B cell (primary cell): ENCODE measurements at places on chromosomes 1 and 21. TPM values are rescaled to one million over a fixed set of nuclear protein-coding genes. Genes with fewer than 3 reads are reported as not detected.

Gene CRTC2
- 153 and 157 TPM in 2 replicates for total RNA-seq

Gene DYRK3
- 0.30 and 0.80 TPM in 2 replicates for total RNA-seq

Gene HSPB7
- not detected in 2 replicates for total RNA-seq

Gene DIRAS3
- not detected in 2 replicates for total RNA-seq

Gene MYCL
- 0.49 and 0.62 TPM in 2 replicates for total RNA-seq

Gene ELF3
- 1.5 and 1.6 TPM in 2 replicates for total RNA-seq

Gene CELF3
- total RNA-seq = not detected in 2 replicates

Gene BRDT
- not detected in 2 replicates for total RNA-seq

Gene NT5C1A
- not detected in 2 replicates for total RNA-seq

Gene OR2T29
- total RNA-seq = 1.9 and 3.1 TPM in 2 replicates

Gene FCAMR
- total RNA-seq = not detected in 2 replicates

Gene RIMKLA
- total RNA-seq = not detected in 2 replicates

Gene RAB3GAP2
- 70.5 and 72.0 TPM in 2 replicates for total RNA-seq

Gene ANKRD65
- not detected in 2 replicates for total RNA-seq

Gene MYBPH
- not detected in 2 replicates for total RNA-seq

Gene INSRR
- not detected in 2 replicates for total RNA-seq

Gene FALEC
- 2.0 and 2.6 TPM in 2 replicates for total RNA-seq

Gene KRTAP19-1
- total RNA-seq = not detected in 2 replicates

Gene CLCNKB
- total RNA-seq = not detected in 2 replicates

Gene CHIA
- total RNA-seq = not detected in 2 replicates

Gene TSACC
- total RNA-seq = 0.69 TPM in 1 of 2 replicates, not detected in the other

Gene KRTAP19-2
- not detected in 2 replicates for total RNA-seq

Gene ATP1A4
- total RNA-seq = not detected in 2 replicates

Gene ZZZ3
- 65.7 and 68.3 TPM in 2 replicates for total RNA-seq

Gene IL10
- total RNA-seq = 0.63 and 0.69 TPM in 2 replicates
